Adipocyte (in vitro differentiated cells): ENCODE measurements at places on chromosomes 1 and 21.
A peak's percentile ranks its signal among the peaks of the same experiment; 100 is the strongest.

DNA sequence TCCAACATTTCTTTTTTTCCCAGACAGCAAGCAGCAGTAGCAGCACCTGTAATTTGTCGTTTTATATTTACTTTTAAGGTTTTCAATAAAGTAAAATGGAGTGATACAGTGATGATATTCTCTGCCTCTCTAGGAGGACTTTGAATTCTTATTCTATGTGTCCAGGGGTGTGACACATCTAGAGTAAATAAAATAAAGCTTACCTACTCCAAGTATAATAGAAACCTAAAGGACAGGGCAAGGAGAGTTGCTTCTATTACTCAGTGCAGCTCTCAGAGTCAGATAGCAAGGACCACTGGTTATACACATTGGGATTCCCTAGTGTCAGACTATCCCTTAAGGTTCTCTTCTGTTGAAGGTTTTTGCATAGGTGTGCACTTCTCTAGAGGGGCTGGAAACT, 95.9 kb downstream of the LMO4 start:
- no peak for DNase-seq

DNA sequence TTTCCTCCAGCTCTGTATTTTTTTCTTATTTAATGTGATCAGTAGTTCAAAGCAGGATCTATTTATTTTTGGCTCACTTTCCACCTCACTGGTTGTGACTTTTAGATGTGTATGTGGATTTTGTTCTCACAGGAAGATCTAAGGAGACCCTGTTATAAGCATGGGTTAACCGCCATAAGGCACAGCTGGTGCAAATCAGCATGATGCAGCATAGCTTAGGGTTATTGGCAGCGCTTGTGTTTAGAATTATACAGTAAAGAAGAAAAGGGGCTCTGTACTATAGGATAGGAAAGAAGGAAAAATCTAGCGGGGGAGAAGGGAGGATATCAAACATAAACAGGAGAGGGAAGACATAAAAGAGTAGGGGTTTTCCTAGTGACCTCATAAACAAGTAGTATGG, 26.9 kb upstream of the RGL1 start:
- DNase-seq = peak; percentile 22

DNA sequence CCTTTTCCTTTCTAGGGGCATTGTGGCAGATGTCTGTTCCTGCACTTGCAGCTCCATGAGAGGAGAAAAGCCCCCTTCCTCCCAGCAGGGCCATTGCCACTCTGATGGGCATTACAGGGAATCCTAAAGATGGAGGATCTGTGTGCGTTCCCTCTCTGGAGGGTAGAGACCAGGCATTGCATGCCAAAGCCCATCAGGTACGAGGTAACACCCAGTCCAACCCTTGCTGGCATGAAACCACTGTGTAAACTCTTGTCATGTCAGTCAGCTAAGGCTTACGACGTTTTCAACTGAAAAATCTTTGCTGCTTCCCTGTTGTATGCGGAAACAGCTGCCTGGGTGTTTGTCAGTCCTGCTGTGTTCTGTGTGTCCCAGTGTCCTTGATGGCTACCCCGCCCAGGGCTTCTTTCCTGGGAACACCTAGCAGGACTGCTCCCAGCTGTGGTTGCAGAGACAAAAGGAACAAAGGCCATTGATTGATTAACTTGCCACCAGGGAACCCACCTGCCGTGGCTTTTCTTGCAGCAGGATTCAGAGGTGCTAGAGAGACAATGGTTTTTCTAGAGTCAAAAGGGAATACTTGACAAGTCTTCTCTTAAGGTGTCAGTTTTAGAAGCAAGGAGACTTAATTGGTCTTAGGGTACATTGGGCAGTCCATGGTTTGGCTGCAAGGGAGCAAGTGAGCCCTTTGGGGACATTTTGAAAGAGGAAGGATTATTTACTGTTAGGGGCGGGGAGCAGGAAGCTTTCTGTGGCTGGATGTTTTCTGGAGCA, 24.6 kb downstream of the B3GALT5 start:
- no peak for DNase-seq

- no peak for DNase-seq
Measured at GRCh38 chr21:38751379-38752050, 54.2 kb upstream of the ETS2 start.

DNA sequence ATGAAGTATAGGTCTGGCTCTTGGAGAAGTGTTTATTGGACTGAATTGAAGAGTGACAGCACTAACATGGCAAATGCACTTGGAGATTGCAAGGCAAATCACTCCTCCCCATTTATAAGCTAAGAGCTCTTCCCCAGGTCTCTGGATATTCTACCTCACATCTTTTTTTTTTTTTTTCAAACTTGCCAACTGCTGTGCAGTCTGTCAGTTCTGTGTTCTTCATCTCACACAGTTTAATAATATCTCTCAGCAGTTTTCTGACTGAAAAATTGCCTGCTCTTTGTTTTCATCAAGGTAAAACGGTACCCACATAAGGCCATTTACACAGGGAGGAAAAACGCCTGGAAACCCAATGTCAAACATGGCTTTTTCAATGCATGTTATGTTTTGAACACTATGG, 186.1 kb upstream of the B3GALT2 start:
- no peak for DNase-seq

- DNase-seq = peak; percentile 33
Measured at GRCh38 chr1:153553830-153554541, 4.9 kb upstream of the S100A3 start.

DNA sequence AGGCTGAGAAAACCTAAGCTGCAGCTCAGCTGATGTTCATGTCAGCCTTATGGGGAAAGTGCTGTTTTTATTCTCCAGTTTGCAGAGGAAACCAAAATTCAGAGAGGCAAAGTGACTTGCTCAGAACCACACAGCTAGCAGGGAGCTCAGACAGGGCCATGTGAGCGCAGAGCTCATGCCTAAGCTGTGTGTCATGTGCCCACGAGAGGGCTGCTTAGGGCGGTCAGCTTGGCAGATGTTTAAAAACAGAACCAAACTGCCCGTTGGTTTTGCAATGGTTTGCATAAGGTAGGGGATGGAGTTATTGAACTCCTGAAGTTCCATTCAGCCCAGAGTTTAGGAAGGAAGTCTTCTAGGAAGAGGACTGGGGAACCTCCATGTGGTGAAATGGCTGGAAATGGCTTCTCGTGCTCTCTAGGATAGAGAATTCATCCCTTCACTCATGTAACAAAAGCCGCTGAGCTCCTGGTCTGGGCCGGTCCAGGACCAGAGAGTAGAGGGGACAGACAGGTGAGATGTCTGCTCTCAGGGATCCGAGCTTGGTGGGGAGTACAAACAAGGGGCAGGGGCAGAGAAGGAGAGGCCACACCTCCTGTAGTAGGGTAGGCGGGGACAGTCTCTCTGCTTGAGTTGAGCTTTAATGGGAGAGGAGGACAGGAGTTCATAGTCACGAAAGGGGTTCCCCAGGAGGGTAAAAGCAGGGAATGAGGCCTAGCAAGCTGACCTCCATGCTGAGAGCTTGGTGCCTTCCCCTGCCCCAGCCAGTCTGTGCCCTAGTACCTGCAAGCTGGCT, 46.9 kb downstream of the ARHGEF10L start:
- DNase-seq = peak; percentile 93

DNA sequence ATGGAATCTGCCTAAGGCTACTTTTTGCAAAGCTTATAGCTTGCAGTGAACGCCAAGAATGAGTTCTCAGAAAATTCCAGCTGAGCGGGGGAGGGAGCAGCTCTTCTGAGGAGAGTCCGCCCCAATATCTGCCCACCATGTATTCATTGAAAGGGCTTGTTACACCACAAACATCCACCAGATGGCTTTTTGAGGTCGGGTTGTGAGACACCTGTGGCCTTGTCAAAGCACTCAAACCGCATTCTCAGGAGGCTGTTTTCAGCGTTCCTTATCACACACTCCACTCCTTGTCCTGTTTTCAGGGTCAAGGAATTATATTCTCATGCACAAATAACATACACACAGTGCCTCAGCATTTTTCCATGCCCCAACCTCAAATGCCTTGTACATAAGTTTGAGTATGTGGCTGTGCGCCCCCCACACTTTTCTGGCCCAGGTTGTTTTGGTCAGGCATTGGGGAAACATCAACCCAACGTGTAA, 3.9 kb upstream of the C4BPB start:
- peak; percentile 81 for DNase-seq

GRCh38 chr1:247535402-247535801, 838 bp downstream of the OR2C3 start:
- no peak for DNase-seq

- DNase-seq = no peak
Measured at GRCh38 chr1:21188235-21188634, 11.5 kb upstream of the EIF4G3 start.

GRCh38 chr1:32757213-32757895, 54.8 kb upstream of the SYNC start:
- no peak for DNase-seq

DNA sequence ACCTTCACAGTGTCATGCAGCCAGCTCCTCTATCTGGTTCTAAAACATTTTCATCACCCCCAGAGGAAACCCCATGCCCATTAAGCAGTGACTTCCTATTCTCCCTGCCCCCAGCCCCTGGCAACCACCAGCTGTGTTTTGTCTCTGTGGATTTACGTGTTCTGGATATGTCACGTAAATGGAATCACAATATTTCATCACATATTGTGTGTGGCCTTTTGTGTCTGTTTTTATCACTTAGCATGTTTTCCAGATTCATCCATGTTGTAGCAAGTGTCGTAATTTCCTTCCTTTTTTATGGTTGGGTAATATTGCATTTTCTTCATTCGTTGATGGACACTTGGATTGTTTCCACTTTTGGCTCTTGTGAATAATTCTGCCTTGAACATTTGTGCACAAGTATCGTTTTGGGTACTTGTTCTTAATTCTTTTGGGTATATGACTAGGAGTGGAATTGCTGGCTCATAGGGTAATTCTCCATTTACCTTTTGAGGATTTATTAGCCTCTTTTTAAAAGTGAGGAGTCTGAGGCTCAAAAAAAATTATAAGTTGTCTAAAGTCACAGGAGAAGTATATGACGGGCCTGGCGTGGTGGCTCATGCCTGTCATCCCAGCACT, 127.0 kb downstream of the MRPS6 start:
- no peak for DNase-seq

- DNase-seq = no peak
Measured at GRCh38 chr1:40020447-40021085, 20.0 kb upstream of the CAP1 start.

GRCh38 chr1:110063781-110064180, 6.7 kb downstream of the ALX3 start:
- no peak for DNase-seq

GRCh38 chr21:33053951-33054350, 16.0 kb upstream of the OLIG1 start:
- DNase-seq = no peak

DNA sequence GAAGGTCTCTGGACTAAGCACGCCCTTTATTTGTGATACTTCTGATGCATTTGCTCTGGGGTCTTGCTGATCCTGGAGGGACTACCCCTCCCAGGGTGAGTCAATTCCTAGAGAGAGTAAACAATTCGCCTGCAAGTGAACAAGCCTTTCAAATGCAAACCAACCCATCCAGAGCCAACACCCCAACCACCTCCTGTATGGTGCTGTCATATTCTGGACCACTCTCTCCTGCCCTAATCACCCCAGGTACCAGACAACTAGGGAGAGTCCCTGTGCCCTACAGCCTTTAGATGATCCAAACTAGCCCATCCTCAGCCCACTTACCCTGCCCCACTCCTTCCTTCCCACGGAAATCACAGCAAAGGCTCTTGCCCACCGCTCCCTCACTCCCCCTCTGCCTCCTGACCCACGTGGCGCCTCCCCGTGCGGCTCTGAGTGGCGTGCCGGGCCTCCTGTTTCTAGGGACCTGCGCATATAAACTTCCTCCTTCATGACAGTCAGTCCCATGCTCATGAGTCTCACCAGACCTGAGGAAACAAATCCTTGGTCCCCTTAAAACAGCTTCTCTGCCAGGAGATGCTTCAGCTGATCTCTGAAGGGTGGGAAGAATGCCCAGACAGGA, 37.2 kb downstream of the ACTA1 start:
- no peak for DNase-seq

- peak; percentile 74 for DNase-seq
Measured at GRCh38 chr1:36125129-36125991, at the start of gene COL8A2. COL8A2 (minus strand) TSS chr1:36125222; CDS start chr1:36100242, 24,980 bp downstream.

DNA sequence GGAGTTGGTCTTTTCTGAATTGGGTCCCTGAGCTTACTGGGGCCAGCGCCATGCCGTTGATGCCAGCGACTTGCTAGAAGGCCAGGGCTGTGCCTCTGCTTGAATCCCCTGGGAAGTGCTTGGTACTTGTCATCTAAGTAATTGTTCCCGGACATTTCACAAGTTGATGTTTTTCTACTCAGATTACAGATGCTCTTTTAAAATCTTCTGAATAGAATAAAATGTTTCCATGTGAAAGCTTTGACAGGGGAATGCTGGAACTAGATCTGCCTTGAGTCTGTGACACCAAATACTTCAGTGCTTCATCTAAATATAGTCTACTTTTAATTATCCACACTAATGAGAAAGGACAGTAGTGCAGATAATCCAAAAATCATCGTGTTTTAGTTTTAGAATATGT, 38.3 kb downstream of the PTGFRN start:
- peak; percentile 12 for DNase-seq

DNA sequence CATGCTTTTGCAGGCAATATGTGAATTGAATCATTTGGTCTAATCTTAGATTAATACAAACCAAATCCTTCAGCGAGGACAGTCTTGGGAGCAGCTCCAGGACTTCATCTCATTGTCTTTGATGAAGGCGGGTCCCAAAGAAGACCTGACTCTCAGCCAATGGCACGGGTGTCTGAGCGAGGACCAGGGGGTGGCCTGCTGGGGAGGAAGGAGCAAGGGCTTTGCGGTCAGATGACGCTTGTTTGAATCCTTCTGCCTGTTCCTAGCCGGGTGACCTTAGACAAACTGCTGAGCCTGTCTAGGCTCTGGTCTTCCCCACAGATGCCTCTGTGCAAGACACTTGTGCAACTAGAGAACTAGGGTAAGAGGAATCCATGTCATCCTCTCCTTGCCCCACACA, 312.1 kb upstream of the VAMP3 start:
- no peak for DNase-seq

GRCh38 chr1:59322814-59323213, 25.9 kb downstream of the FGGY start:
- DNase-seq = no peak

GRCh38 chr1:231162970-231163829, 1.3 kb downstream of the TRIM67 start:
- peak; percentile 24 for DNase-seq

GRCh38 chr21:46130831-46131587, 24.4 kb downstream of the FTCD start:
- no peak for DNase-seq

GRCh38 chr1:112388436-112388835, 7.6 kb upstream of the CTTNBP2NL start:
- DNase-seq = no peak

- DNase-seq = no peak
Measured at GRCh38 chr1:91080650-91081049, 58.8 kb upstream of the ZNF644 start.

- DNase-seq = peak; percentile 12
Measured at GRCh38 chr1:161226320-161226711, 456 bp downstream of the TOMM40L start.

GRCh38 chr1:223364685-223365382, 858 bp upstream of the SUSD4 start:
- no peak for DNase-seq

- DNase-seq = peak; percentile 77
Measured at GRCh38 chr1:161119092-161119903, 1.4 kb downstream of the NIT1 start.

- DNase-seq = no peak
Measured at GRCh38 chr1:219119839-219120238, 53.8 kb upstream of the LYPLAL1 start.

GRCh38 chr1:217253351-217253750, 377.5 kb downstream of the GPATCH2 start:
- DNase-seq = no peak

- no peak for DNase-seq
Measured at GRCh38 chr1:152159144-152159543, at the start of gene RPTN. RPTN (minus strand) TSS chr1:152159228; CDS start chr1:152157889, 1,339 bp downstream.

GRCh38 chr1:71640116-71640515, 559.3 kb upstream of the ZRANB2 start:
- DNase-seq = no peak
